Activated T-cell treated with anti-CD3 and anti-CD28 coated beads for 48 hours (primary cell): ENCODE measurements at places on chromosomes 5 and 9.

- no peak for DNase-seq
These were observed 21.1 kb upstream of the LVRN start for GRCh38 chr5:115941051-115941675.

GRCh38 chr9:133483611-133484010, 4.7 kb upstream of the SLC2A6 start:
- DNase-seq = no peak

GRCh38 chr5:58681943-58682342, 99.1 kb downstream of the RAB3C start:
- DNase-seq = peak; percentile 0

DNA sequence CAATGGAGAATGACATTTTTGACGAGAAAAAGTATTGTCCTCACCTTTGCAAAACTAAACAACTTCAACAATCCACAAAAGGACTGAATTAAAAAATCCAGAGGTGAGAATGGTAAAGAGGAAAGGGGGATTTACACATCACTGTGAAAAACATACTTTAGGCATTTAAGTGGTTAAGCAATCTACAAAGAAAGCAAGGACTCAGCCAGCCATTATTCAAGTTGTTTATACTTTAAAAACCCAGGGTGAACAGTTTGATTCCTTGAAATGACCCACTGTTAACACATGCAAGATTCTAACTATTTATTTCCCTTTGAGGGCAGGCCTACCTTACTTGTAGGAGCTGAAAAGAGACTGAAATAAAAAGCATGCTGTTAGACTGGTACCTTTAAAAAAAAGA, 29.3 kb downstream of the TUT7 start:
- no peak for DNase-seq

- DNase-seq = no peak
These were observed 247.6 kb upstream of the ACO1 start for GRCh38 chr9:32136700-32137339.

DNA sequence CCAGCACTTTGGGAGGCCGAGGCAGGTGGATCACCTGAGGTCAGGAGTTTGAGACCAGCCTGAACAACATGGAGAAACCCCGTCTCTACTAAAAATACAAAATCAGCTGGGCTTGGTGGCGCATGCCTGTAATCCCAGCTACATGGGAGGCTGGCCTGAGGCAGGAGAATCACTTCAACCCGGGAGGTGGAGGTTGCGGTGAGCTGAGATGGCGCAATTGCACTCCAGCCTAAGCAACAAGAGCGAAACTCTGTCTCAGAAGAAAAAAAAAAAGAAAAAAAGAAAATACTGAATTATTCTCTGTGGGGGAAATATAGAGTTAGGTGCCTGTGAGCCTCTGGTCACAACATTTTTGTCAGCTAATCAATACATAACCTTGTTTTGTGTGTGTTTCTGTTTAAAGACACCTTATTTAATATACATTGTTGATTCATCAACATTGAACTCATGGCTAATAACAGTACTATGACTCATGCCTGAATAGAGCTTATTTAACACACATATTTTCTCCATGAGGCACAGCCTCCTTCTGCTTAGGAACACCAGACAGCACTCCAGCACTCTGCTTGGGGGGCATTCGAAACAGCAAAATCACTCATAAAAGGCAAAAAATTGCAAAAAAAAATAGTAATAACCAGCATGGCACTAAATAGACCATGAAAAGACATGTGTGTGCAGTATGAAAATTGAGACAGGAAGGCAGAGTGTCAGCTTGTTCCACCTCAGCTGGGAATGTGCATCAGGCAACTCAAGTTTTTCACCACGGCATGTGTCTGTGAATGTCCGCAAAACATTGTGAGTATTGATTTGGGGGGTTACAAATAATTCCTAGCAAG, at the start of gene IL31RA:
Gene IL31RA (plus strand): TSS at position 519 of the 836 bp plus-strand sequence. CDS start 214 bp downstream, at position 733.
- no peak for DNase-seq

DNA sequence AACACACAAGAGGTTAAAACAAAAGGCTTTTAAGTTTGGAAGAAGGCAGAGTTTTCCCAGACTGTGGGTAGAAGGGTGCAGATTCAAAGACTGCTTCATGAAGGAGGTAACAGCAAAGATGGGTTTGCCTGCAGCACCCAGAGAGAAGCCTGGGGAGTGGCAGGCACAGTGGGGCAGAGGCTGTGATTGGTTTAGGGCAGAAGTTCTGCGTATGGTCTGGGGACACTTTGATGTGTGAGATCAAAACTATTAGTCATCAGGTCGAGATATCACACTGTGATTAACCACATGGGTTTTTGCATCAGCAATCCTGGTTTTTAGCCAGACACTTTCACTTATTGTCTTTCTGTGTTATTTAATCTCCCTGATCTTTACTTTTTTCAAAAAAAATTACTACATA, 188.8 kb upstream of the GLRA1 start:
- peak; percentile 33 for DNase-seq

DNA sequence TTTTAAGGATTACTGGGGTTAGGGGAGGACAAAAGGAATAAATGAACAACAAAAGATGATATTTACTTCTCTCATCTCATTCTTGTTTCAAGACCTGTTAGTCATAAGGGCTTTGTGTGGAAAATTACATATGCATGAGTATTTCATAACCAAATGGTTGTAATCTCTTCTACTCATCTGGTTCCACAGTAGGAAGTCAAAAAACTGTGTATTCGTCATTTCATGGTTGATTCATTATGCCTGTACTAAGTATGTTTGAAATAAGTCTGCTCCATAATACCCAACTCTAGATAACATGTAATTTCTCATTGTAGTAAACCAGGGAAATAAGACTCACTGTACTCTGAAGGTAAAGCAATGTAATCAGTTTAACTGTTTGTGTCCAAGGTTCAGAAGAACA, 212.9 kb downstream of the ARRDC3 start:
- DNase-seq = no peak

DNA sequence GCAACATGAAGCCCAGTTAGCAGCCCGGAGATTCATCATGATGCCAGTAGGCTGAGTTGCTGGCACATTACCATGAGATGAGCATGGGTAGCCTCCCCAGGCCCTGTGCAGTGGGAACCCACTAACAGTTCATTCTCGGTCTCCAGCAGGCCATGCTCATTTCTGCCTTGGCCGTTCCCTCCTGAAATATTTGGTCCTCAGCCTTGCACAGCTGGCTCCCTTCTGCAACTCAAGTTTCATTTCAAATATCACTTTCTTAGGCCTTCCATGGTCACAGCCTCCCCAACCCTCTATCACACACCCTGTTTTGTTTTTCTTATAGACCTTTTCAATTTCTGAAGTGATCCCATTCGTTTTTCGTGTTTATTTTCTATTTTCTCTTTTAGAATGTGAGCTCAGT, 125.4 kb upstream of the VLDLR start:
- DNase-seq = no peak

DNA sequence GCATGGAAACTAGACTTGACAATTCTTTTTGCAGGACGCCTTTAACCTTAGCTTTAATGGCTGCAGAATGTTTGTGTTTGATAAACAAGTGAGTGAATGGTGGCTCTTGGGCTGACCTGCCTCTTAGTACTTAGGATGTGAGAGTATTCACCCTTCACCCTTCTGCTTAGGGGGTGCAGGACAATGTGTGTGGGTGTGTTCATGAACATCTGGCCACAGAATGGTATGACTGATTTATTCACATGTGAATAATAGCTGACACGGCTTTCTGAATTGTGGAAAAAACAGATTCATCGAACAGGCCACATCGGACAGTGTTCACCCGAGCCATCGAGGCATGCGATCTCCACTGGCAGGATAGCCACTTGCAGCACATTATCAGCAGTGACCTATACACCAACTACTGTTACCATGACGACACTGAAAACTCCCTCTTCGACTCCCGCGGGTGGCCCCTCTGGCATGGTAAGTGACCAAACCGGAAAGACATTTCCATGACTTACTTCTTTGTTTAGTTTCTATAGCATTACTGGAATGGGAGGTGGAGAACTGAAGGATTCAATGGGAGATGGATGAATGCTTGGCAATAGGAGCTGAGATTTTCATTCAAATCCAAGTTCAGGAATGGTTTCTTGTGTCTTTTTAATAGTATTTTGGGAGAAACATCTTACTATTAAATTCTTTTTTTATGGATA, 193.6 kb downstream of the ZSWIM6 start:
- DNase-seq = no peak

DNA sequence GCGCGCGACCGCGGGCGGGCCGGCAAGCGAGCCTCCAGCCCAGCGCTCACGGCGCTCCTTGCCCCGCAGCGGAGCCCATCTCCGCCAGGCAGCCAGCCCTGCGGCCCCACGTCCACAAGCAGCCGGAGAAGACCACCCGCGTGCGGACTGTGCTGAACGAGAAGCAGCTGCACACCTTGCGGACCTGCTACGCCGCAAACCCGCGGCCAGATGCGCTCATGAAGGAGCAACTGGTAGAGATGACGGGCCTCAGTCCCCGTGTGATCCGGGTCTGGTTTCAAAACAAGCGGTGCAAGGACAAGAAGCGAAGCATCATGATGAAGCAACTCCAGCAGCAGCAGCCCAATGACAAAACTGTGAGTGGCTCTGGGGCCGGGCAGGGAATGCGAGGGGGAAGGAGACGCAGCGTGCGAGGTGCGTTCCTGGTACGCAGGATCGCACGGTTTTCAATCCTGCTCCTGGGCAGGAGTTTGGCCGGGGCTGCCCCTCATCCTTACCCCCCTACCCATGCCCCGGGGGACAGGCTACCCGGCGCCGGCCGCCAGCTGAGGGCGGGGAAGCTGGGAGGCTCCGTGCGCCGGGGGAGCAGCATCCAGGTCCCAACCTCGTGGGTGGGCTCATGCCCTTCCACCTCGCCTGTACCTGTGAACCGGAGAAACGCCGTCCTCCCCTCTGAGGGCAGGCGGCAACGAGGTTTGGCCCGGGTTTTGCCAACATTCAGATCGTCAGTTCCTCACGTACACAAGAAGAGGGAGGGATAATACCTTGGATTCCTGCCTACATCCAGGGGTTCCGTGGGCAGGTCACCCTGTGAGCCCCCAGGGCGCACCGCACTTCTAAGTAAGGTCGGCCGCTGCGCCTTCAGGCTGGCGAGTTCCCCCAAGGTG, 6.6 kb downstream of the ISL1 start:
- no peak for DNase-seq

GRCh38 chr5:101390151-101390908, 487.2 kb upstream of the ST8SIA4 start:
- no peak for DNase-seq

- DNase-seq = no peak
These were observed 89.5 kb downstream of the ADAMTS2 start for GRCh38 chr5:179255527-179256327.

- no peak for DNase-seq
These were observed 17.8 kb upstream of the BHMT start for GRCh38 chr5:79093762-79094161.

DNA sequence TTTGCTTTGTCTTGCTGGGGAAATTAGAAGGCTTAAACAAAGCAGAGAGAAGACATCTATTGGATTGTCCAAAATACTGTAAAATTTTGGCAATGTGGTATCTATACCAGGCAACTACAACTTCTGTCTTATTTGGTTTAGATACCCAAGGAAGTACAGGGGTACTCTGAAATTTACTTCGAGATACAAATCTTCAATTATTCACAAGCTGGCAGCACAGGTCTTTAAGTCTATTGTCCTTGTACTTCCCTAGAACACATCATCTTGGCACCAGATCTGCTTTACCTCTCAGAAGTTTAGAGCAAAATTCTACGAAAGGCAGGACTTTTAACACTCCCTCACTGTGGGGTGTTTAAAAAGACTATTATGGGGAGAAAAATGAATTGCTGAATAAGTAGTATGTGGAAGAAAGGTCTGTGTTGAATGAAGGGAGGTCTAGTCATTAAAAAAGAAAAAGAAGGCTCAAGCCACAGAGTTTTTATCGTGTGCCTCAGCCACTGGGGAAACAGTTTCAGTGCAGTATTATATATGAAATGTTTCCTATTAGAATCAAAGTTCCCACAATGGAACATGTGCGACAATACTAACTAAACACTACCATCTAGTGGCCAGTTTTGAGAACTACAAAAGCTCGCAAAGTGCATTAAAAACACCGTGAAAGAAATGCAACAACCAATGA, 93.7 kb downstream of the PDE4D start:
- no peak for DNase-seq

GRCh38 chr9:129270903-129271431, 92.9 kb upstream of the IER5L start:
- no peak for DNase-seq

DNA sequence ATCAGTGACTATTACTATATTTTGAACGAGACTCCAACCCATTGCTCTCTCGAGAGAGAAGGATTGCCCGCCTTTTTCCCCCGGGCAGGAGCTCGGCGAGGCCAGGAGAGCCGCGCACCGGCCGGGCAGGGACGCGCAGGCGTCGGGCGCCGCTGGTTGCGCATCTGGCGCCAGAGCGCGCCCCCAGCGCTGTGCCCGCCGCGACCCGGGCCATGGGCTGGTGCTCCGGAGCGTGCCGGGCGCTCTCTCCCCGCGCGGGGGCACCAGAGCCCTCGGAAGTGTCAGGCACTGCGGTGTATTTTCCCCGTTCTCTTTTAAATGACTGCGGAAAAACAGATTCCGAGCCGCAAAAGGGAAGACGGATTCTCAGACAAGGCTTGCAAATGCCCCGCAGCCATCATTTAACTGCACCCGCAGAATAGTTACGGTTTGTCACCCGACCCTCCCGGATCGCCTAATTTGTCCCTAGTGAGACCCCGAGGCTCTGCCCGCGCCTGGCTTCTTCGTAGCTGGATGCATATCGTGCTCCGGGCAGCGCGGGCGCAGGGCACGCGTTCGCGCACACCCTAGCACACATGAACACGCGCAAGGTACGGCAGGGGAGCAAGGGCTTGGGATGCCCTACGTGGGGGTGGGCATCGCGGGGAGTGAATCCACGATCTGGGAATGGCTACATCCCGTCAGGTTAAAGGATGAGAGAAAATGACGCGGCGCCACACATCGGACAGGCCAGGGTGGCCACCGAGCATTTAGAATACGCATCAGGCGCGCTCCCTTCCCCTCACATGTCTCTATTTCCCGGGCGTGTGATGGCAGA, 1.1 kb upstream of the NTRK2 start:
- DNase-seq = peak; percentile 65

DNA sequence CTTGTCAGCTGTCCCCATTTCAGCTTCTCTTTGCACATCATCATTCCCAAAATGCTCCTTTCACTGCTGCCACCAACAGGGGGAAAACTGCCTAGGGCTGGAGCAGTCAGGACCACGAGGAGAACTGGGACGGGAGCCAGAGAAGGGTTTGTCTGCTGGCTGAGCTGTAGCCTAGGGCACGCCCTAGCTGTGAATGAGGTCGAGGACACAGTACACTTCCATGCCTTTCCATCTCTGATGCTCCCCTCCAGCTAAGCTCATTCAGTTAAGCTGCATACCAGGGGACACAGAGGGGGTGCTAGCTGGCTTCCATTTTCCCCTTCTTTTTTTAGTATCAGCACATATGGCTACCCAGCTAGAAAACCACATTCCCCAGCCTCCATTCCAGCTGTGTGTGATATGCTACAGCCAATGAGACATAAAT, 64.7 kb downstream of the STK10 start:
- no peak for DNase-seq

GRCh38 chr9:116187570-116188170, 34.1 kb downstream of the PAPPA start:
- no peak for DNase-seq

DNA sequence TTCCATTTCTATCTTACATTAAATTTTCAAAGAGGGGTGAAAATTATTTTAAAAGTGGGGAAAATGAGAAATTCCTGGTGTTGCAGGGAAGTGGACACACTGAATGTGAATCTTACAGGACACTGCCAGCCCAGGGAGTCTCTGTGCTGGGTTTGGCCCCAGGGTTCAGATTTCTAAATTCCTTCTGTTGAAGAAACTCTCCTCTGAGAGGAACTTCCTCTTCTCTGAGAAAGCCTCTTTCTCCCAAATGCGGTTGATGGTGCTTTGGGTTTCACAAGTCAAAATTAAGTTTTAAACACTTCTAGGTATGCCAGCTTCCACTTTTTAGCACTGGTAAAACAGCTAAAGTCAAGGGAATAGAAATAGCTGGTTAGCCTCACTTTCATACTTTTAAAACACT, 317.9 kb upstream of the ITGA1 start:
- DNase-seq = no peak
